Mesenteric fat pad (tissue), 1 donor: ENCODE measurements at places on chromosomes 11 and 22. TPM values are rescaled to one million over a fixed set of nuclear protein-coding genes. Genes with fewer than 3 reads are reported as not detected.

Gene RAB3IL1
- 36.5 TPM for total RNA-seq

Gene DEPDC5
- 24.7 TPM for total RNA-seq

Gene RIMBP3C
- total RNA-seq: 0.26 TPM

Gene DGKZ
- 54.3 TPM for total RNA-seq

Gene OR6T1
- total RNA-seq: not detected

Gene HORMAD2
- total RNA-seq: not detected

GRCh38 chr11:92811341-92811740 lies 158.1 kb upstream of the MTNR1B start:
- DNase-seq: no peak

- no peak for DNase-seq
These were observed 360.3 kb upstream of the SYN3 start for GRCh38 chr22:33418484-33418883.

- DNase-seq: no peak
These were observed 40.0 kb downstream of the DCUN1D5 start for GRCh38 chr11:103051981-103052380.

- DNase-seq: peak; percentile 87
These were observed 31.7 kb downstream of the NEAT1 start for GRCh38 chr11:65454311-65454695.
